HT-29 (cell line): ENCODE measurements at places on chromosomes 5 and 9. TPM values are rescaled to one million over a fixed set of nuclear protein-coding genes. Genes with fewer than 3 reads are reported as not detected.

SPAAR gene
- total RNA-seq, result 0.23 TPM in 1 of 2 replicates, not detected in the other

TLE1 gene
- total RNA-seq, result 79.0 and 82.1 TPM in 2 replicates

TRPM6 gene
- total RNA-seq, result not detected in 2 replicates

BTF3 gene
- total RNA-seq, result 233 and 255 TPM in 2 replicates

TPPP gene
- total RNA-seq, result 20.7 and 21.7 TPM in 2 replicates

ARSI gene
- total RNA-seq, result not detected in 2 replicates

PCDHB4 gene
- not detected in 2 replicates for total RNA-seq

PIP5KL1 gene
- 1.2 and 3.8 TPM in 2 replicates for total RNA-seq

ANKRD34B gene
- not detected in 2 replicates for total RNA-seq

SLC34A3 gene
- total RNA-seq, result 0.15 TPM in 1 of 2 replicates, not detected in the other

QRFP gene
- total RNA-seq, result not detected in 2 replicates

EDIL3 gene
- not detected in 2 replicates for total RNA-seq

HTR1A gene
- not detected in 2 replicates for total RNA-seq

ZNF300 gene
- 0.56 and 0.70 TPM in 2 replicates for total RNA-seq

IGIP gene
- total RNA-seq, result 1.1 and 1.7 TPM in 2 replicates

SYK gene
- total RNA-seq, result 24.2 and 34.7 TPM in 2 replicates

GLRA1 gene
- not detected in 2 replicates for total RNA-seq

CBY3 gene
- total RNA-seq, result not detected in 2 replicates

RNF130 gene
- total RNA-seq, result 14.9 and 16.0 TPM in 2 replicates

MAP1B gene
- not detected in 2 replicates for total RNA-seq

MRPS30 gene
- total RNA-seq, result 161 and 168 TPM in 2 replicates

PTGER4 gene
- total RNA-seq, result 0.42 and 3.6 TPM in 2 replicates

MIER3 gene
- total RNA-seq, result 8.6 and 15.2 TPM in 2 replicates

SAPCD2 gene
- 217 and 239 TPM in 2 replicates for total RNA-seq

HTR4 gene
- total RNA-seq, result 0.15 TPM in 1 of 2 replicates, not detected in the other

PCDHA9 gene
- total RNA-seq, result not detected in 2 replicates

BSPRY gene
- total RNA-seq, result 31.5 and 34.1 TPM in 2 replicates

DOK3 gene
- total RNA-seq, result 1.6 and 1.9 TPM in 2 replicates

BAAT gene
- total RNA-seq, result 0.28 and 0.57 TPM in 2 replicates

MYMK gene
- total RNA-seq, result not detected in 2 replicates

CD14 gene
- 8.0 and 12.2 TPM in 2 replicates for total RNA-seq

NXNL2 gene
- not detected in 2 replicates for total RNA-seq

ABO gene
- 3.1 and 4.8 TPM in 2 replicates for total RNA-seq

ARL14EPL gene
- total RNA-seq, result not detected in 2 replicates

SPACA9 gene
- total RNA-seq, result 1.3 and 1.4 TPM in 2 replicates

C5orf58 gene
- not detected in 2 replicates for total RNA-seq

TSSK1B gene
- total RNA-seq, result not detected in 2 replicates
